Putamen (tissue), 1 donor: ENCODE measurements at places on chromosomes 12 and 14.

DNA sequence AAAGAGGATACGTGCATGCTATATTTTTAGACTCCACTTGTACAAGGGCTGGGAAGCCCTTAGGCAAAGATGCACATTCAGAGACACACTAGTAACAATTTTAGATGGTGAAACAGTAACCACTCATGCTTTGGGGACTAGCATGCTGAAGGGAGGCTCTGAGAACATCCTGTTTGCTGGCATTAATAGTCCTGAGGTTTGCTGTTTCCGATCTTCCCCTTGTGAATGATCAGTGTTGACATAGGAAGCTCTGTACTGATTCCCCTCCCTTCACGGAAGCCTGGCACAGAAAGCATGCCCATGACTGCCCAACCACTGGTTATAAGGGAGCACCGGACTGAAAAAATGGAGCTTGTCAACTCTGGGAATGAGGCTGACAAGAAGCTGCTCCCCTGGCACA, 164.6 kb downstream of the GCH1 start:
- no peak for DNase-seq

DNA sequence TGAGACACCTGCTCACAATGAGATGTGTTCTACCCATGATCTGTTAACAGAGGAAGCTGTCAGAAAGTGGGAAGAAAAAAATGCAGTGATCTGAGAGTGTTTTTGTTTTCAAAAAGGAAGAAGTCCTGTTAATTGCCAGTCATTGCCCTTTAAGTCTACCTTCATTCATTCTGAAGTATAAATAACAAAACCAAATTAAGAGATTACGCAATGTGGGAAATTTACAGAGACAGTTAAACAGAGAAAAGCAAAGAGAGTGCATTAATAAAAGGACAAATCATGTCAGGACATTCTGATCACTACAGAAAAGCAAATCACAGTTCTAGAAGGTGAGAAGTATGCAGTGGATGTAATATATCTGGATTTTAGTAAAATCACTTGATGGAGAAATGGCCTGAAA, 154.2 kb downstream of the NRXN3 start:
- DNase-seq = no peak

- peak; percentile 75 for DNase-seq
Measured at GRCh38 chr12:49974677-49975317, 2.0 kb downstream of the AQP6 start.

DNA sequence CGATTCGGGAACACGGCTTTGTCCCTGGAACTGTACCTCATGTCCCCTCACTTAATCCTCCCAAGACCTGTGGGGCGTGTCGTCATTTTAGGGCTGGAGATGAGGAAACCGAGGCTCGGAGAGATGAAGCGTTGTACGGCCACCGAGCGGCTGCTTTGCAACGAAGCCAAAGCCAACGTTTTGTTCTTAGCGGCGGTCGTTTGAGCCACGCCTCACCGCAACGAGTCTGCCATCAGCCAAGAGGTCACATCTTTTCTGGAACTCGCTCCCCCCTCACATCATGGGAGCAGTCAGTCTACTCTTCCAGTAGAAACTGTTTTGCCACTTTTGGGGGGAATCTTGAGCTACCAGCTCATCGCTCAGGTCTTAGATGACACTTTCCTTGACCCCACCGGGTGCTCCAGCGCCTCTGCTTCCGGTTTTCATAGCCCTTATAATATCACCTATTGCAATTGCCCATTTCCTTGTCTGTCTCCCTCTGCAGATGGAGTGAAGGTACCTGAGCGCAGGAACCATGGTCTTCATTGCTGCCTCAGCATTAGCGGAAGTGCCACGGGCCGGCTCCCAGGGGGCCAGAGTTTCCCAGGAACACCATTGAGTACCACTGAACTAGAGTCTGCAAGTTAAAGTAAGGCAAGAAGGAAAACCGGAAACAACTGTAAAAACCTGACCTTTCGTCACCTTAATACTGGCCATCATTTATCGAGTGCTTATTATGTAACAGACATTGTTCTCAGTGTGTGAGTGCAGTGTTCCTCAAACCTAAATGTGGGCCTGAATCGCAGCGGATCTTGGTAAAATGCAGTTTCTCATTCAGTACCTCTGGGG, 19.6 kb downstream of the NINJ2 start:
- no peak for DNase-seq

DNA sequence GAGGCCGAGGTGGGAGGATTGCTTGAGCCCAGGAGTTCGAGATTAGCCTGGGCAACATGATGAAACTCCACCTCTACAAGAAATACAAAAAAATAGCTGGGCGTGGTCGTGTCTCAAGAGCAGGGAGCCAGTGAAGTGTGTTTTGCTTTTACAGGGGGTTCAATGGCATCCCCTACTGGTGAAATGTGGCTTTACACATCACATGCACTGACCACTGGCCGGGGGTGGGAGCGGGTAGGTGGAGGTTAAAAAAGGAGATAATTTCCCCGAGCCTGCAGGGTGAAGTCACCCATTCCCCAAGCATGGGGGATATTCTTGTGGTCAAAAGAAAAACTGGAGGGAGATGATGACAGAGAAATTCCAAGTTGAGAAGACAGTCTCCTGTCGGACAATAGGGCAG, 63.6 kb upstream of the PWP1 start:
- DNase-seq = no peak

DNA sequence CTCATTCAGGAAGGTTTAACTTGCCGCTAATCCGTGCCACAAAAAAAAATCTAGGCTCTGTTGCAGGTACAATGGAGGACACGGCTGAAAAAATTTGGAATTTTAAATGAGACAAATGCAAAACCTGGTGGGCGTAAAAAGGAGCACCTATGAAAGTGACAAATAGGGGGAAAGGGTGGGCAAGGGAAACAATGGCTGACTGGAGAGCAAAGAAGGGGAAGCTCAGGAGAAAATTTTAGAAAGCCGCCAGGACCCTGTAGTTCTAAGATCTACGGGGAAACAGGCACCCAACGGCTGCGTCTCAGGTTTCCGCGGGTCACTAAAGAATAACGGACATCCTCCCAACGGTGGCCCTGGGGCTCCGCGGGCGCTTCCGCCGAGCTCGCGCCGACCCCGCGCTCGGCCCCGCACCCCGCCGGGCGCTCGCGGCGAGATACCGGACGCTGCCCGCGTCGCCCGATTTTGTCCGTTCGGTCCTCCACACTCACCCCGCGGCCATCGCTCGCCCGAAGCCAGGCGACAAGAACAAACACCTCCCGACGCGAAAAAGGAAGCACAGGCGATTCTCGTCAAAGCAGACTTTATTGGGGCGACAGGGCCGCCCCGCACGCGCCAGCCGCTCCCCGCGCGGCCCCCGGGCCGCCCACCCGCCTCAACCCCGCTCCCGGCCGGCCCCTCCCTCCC, 1.1 kb upstream of the YY1 start:
- DNase-seq = no peak

GRCh38 chr12:57213058-57213715, 3.4 kb upstream of the NXPH4 start:
- DNase-seq = peak; percentile 83

DNA sequence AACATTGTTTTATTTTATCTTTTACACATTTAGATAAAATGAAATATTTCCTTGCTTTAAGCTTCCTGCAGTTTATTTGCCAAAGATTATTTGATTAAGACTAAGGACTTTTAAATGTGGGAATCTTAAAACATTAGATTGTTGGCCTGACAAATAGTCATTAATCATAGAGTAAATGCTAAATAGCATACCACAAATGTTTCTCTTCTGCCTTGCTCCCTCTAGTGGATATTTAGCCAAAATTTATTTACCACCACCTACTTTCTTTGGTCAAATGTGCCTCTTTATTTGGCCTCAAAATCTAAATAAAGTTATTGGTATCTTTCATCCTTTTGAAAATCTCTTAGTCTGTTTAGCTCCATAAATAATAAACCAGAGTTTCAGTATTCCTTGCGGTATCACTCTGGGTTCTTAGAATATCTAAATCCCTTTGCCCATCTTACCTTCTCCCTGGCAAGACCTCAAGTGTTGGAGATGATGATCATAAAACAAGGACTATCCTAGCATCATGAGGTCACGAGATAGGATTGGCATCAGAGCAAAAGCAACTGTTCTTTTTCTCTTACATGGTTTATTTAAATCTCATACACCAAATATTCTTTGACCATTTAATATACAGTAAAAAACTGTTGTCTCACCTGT, 150.6 kb upstream of the AEBP2 start:
- DNase-seq = no peak

- DNase-seq = no peak
Measured at GRCh38 chr12:48771588-48772112, 17.2 kb downstream of the ADCY6 start.

GRCh38 chr12:106814714-106815113, 40.2 kb downstream of the RIC8B start:
- no peak for DNase-seq

- DNase-seq = peak; percentile 10
Measured at GRCh38 chr12:69388371-69388770, 28.8 kb downstream of the YEATS4 start.

DNA sequence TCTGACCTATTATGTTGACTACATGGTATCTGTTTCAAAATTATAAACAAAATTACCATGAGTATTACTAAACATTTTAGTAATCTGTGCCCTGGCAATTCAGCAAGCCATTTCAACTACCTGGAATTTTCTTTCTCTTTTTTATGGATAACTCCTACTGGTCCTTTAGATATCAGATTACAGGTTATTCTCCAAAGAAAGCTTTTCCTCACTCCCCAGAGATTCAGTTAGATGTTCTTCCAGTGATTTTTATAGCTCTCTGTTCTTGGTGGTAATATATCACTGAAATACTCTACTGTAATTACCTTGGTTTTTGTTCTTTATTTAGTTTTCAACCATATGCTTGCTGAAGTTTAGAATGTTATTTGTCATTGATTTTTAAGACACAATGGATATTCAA, 930.2 kb upstream of the FOXG1 start:
- DNase-seq = no peak

GRCh38 chr12:2924019-2924418, 33.3 kb downstream of the TULP3 start:
- no peak for DNase-seq

- DNase-seq = no peak
Measured at GRCh38 chr12:76866726-76867125, 12.1 kb downstream of the CSRP2 start.

GRCh38 chr12:93273834-93274564, 103.7 kb upstream of the NUDT4 start:
- DNase-seq = no peak

- no peak for DNase-seq
Measured at GRCh38 chr12:65608319-65608916, 215.9 kb upstream of the HMGA2 start.

DNA sequence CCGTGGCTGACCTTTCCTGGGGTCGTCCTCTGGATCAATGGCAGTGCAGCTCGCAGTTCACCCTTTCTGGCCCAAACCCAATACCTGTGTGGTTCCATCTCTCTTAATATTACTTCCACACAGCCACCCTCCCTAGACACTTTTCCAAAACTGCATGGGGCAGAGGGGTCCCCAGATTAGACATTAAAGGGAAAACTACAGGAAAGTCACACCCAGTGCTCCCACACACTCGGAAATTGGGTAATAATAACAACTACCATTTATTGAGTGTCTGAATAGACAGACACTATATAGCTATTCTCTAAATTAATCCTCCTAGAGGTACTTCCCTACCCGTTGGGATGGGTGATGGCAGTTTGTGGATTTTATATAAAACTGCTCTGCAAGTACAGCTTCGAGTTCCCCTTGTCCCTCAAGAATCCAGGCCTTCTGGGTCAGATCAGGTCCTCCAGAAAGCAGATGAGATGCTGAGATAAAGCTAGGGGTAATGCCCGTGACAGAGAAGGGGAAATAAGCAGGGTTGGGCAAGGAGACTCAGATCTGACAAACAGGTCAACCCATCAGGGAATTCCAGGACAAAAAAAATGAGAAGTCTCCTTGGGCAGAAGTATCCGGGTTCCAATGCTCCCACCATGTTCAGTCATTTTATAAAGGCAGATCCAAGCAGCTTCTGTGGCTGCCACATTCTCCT, 795 bp upstream of the PXN start:
- no peak for DNase-seq

- DNase-seq = no peak
Measured at GRCh38 chr12:97283297-97283696, 179.3 kb upstream of the RMST start.

- no peak for DNase-seq
Measured at GRCh38 chr12:124319368-124320050, 24.6 kb downstream of the RFLNA start.

DNA sequence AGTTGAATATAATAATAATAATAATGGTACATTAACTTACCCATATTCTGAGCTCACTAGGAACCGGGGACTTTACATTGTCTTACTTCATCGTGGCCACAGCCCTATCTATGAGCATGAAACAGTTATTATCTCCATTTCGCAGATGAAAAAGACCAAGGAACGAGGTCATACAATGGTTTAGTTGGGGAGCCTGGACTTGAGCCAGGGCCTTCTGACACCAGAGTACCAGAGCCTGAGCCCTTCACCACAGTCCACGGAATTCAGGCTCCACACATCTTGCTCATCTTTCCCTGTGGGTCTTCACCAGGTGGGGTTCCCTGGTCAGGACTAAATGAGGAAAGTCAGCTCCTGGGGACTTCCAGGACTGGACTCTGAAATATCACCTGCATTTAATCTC, 31.3 kb upstream of the CMKLR1 start:
- DNase-seq = no peak

- no peak for DNase-seq
Measured at GRCh38 chr14:66572826-66573225, 64.9 kb downstream of the GPHN start.
